ENCODE measurements at places on chromosomes 12 and 14. TPM values are rescaled to one million over a fixed set of nuclear protein-coding genes. Genes with fewer than 3 reads are reported as not detected.

Gene DTX1
- 4.8 TPM for total RNA-seq

Gene UNC79
- under 0.01 TPM for total RNA-seq

Gene TXNDC16
- 3.1 TPM for total RNA-seq

Gene LUM
- total RNA-seq, result 51.5 TPM

Gene RPGRIP1
- not detected for total RNA-seq

Gene OR6C4
- total RNA-seq, result not detected

Gene EIF2S3B
- 0.19 TPM for total RNA-seq

Gene IRAK3
- total RNA-seq, result 1.5 TPM

Gene CD69
- total RNA-seq, result 6.7 TPM

Gene KSR2
- total RNA-seq, result 0.04 TPM

Gene NGB
- total RNA-seq, result not detected

Gene BATF
- 7.6 TPM for total RNA-seq

Gene TEX52
- total RNA-seq, result not detected

Gene ARHGEF25
- 27.7 TPM for total RNA-seq

Gene DPY19L2
- total RNA-seq, result 7.1 TPM

Gene ADGRD1
- 15.3 TPM for total RNA-seq

Gene GMFB
- total RNA-seq, result 33.1 TPM

Gene ANKS1B
- total RNA-seq, result 1.6 TPM

Gene DBX2
- not detected for total RNA-seq

Gene RFLNA
- not detected for total RNA-seq

Gene OASL
- 9.2 TPM for total RNA-seq

Gene PTPRQ
- total RNA-seq, result not detected

Gene KRT3
- 1.6 TPM for total RNA-seq

Gene TTC5
- 9.5 TPM for total RNA-seq

Gene ISM2
- total RNA-seq, result not detected

Gene AHNAK2
- total RNA-seq, result 180 TPM

Gene FOXN4
- total RNA-seq, result not detected

Gene TAC3
- not detected for total RNA-seq

Gene NOVA1
- total RNA-seq, result 0.91 TPM

Gene PRH2
- total RNA-seq, result 7.0 TPM

Gene FBLN5
- 4.0 TPM for total RNA-seq

Gene KRT80
- total RNA-seq, result 11.4 TPM

Gene GLIPR1L1
- total RNA-seq, result not detected

Gene AQP6
- not detected for total RNA-seq

Measured in esophagus squamous epithelium (tissue), 5 donors.